GM12865 (cell line): ENCODE measurements at places on chromosomes 7 and 10.

- DNase-seq = no peak
Measured at GRCh38 chr7:158543840-158544239, 43.8 kb downstream of the PTPRN2 start.

DNA sequence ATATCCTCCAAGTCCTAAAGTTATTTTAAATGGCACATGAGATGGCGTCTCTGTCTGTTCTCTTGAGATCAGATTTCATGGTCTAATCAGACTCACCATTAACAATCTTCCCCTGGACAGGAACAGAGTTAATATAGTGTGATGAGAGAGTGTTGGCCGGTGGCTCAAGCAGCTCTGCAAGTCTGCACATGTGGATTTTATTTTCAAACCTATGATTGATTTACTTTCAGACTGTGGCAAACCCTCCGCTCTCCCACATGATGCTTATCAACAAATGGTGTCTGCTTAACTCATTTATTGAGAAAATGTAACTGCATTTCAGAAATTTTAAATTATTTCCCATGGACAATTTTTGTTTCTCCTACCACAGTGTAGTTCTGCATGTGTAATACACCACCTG lies 46.5 kb upstream of the HGF start:
- DNase-seq = no peak

DNA sequence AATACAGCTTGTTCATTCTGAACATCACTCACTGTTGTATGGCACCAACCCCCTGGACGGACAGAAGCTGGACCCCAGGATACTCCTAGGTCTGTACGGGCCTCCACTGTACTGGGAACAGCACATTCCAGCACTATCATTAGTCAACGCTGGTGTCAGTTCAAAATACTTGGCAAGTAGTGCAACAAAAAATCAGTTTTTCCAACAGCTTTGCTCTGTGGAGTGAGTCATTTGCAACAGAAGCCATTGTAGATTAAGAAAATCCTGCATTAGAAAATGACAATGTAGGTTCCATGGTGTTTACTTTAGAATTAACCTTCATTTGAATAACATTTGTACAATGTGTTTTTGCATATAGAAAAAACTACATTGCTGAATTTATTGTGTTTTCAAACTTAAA lies 266.6 kb downstream of the HDAC9 start:
- DNase-seq = no peak

GRCh38 chr7:12370249-12370648 lies 33.4 kb downstream of the VWDE start:
- no peak for DNase-seq

DNA sequence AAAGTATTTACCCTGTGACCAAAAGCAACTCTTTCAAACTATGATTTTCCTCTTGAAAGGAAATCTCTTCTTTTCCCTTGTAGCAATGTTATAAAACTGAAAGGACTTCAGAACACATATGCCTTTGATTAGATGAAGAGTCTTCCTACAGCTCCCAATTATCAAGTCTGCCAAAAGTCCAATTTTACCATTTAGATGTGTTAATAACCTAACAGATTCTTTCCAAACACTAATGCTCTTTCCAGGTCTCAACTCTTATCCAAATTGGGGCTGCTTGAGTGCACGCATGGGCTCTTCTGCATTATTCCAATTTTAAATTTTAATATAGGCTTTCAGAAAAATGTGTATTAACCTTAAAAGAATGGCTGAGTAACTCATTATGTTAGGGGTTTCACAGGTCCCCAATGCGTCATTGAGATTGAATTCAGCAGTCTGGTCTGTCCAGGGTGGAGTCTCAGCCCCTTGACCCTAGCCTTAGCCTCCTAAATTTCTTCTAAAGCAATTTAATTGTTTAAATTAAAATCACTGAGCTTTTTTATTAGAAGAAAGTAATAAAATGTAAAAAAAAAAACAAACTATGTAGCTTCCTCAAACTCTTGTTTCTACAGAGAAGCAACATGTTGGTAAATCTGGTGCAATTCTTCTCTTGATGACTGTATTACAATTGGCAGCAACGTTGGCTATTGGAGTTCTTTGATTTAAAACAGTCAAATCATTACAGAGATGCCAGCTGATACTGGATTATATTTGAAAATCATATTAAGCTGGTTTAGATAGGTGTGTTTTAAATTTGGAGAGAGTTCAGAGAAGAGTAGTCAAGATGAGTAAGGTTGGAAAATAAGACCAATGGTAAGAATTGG lies 170.4 kb downstream of the DKK1 start:
- DNase-seq = no peak

GRCh38 chr7:134060874-134061273 lies 66.3 kb upstream of the LRGUK start:
- DNase-seq = no peak

DNA sequence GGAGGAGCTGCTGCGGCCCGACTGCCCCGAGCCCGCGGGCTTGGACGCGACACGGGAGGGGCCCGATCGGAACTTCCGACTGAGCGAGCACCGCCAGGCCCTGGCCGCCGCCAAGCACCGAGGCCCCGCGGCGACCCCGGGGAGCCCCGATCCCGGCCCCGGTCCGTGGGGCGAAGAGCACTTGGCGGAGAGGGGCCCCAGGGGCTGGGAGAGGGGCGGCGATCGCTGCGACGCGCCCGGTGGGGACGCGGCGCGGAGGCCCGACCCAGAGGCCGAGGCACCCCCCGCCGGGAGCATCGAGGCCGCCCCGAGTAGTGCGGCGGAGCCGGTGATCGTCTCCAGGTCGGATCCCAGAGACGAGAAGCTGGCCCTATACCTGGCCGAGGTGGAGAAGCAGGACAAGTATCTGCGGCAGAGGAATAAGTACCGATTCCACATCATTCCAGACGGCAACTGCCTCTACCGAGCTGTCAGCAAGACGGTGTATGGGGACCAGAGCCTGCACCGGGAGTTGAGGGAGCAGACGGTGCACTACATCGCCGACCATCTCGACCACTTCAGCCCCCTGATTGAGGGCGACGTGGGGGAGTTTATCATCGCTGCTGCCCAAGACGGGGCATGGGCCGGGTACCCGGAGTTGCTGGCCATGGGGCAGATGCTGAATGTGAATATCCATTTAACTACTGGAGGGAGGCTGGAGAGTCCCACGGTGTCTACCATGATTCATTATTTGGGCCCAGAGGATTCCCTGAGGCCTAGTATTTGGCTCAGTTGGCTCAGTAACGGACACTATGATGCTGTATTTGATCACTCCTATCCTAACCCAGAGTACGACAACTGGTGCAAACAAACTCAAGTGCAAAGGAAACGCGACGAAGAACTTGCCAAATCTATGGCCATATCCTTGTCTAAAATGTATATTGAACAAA lies 1.4 kb downstream of the OTUD1 start:
- DNase-seq = peak; percentile 23

GRCh38 chr10:17023386-17024298 lies 106.0 kb downstream of the CUBN start:
- peak; percentile 92 for DNase-seq

- no peak for DNase-seq
Measured at GRCh38 chr7:32879460-32879859, 12.1 kb downstream of the KBTBD2 start.

GRCh38 chr7:106620034-106620433 lies 40.9 kb downstream of the CCDC71L start:
- no peak for DNase-seq

DNA sequence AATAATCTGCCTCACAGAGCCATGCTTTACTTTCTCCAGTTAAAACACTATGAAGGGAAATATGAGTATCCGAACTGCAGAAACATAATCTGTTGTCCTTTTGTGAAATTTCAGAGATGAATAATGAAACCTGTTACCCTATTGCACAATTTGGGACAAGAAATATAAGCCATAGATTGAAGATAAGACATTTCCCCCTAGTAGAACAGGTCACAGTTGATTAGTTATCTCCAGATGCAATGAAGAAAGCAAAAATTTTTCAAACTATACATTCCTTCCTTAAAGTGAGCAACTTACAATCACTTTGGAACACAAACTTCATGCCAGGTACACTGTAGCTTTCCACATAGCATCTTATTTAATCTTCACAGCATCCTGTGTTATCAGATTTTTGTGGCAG lies 2.3 kb upstream of the CHN2 start:
- no peak for DNase-seq

DNA sequence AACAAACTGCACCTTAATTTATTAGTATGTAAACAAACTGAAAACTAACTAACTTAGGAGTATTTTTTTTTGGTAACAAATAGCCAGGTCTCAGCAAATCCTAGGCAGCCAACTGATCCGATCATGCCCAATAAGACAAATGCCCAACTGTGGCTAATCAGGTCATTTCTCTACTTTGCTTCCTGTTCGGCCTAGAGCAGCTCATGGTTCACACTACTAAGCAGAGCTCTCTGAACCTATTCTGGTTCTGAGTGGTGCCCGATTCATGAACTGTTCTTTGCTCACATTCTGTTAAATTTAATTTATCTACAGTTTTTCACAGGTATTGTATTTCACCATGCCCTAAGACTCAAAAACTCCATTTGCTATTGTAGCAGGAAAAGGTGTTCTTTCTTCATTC lies 55.1 kb downstream of the CCDC3 start:
- DNase-seq = peak; percentile 2

DNA sequence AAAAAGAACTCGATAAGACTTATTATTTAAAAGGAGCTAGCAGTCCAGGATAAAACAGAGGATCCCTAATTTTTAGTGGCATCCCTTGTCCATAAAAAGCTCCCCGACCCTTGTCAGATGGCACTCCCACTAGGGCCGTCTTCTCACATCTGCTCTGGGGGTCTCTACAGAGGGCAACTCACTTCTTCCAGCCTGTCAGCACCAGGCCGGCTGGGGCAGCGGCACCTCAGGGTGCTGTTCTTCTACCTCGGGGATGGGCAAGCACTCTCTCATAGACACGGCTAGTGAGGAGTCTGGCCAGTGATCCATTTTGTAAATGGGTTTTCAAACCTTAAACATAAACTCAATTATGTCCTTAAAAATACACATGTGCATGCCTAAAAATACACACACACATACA lies 134.7 kb downstream of the PRPF18 start:
- DNase-seq = no peak

DNA sequence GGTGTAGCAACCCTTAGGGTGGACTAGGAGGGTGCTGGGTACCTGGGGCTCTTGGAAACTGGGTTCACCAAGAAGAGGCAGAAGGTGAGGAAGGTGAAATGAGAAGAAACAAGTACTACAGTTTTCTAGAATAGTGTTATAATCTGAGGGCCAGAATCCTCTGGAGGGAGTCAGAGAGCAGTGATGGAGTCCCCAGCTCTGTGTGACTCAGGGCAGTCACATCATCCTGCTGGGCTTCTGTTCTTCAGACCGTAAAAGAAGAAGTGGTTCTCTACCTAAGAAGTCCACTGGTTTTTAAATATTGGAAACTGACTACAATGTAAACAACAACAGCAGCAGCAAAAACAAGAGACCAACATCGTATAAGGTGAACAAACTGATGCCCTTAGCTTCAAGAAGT lies 197.3 kb downstream of the PRPF18 start:
- DNase-seq = peak; percentile 64

DNA sequence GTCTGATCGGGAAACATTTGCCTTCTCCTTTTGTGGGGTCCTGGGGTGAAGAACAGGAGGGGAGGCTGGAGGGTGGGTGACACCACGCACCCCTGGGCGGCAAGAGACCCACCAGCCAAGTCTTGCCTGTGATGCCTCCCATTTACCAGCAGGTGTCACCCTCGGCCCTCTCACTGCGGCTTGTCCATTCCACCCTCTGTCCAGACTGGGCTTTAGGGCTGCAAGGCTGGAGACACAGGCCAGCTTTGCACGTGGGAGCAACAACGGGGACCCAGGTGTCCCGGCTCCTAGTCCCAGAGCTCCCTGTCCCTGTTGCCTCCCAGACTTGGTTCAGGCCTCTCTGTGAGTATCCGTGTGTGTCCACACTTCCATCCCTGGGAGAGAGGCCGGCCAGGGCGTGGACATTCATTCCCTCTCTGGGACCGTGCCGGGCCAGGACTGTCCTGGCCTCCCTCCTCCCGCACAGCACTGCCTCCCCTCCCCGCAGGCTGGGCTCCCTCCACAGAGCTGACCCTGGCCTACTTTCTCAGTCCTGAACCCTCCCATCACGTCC lies 36.2 kb upstream of the GTF2IRD1 start:
- DNase-seq = peak; percentile 70

- no peak for DNase-seq
Measured at GRCh38 chr7:30066687-30067086, 38.5 kb downstream of the PLEKHA8 start.

- DNase-seq = no peak
Measured at GRCh38 chr7:12229046-12229445, 18.0 kb downstream of the TMEM106B start.

GRCh38 chr10:34015700-34016099 lies 681.2 kb upstream of the NRP1 start:
- no peak for DNase-seq

DNA sequence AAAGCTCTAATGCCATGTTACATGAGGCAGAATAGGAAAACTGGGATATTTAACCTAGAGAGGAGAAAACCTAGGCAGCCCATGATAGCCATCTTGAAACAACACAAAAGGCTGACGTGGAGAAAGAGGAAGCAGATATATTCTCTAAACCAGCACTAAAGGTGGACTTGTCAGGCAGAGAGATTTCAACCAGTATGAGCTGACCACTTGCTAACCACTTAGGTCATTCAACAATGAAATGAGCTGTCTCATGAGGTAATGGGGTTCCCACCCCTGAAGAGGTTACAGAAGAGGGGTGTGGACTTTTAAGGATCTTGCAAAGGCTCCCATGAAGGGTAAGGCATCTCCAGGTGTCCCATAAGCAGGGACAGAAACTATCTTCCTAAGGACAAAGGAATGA lies 26.8 kb upstream of the EGR2 start:
- peak; percentile 33 for DNase-seq

GRCh38 chr10:97066877-97067555 lies 118.7 kb downstream of the SLIT1 start:
- no peak for DNase-seq

DNA sequence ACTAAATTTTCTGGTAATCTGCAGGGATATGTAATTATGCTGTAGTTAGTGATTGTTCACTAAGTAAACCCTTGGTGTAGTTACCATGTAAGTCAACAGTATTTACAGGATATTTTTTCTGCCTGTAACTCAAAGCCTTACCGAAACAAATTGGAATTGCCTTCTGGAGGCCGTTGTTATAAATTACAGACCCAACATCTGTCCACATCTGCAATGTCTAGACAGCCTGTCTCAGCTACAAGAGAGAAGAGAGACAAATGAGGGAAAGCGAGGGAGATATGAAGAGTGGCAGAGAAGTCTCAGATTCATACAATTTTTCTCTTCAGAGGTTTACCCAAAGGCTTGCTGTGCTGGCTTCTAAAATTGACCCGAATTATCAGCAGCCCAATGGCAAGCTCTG lies 23.7 kb upstream of the BTRC start:
- DNase-seq = no peak

GRCh38 chr10:28587970-28588290 lies 55.0 kb downstream of the WAC start:
- DNase-seq = no peak

- peak; percentile 76 for DNase-seq
Measured at GRCh38 chr7:28389504-28390395, 22.6 kb upstream of the CREB5 start.

- peak; percentile 41 for DNase-seq
Measured at GRCh38 chr10:11113156-11113555, 95.5 kb downstream of the CELF2 start.

DNA sequence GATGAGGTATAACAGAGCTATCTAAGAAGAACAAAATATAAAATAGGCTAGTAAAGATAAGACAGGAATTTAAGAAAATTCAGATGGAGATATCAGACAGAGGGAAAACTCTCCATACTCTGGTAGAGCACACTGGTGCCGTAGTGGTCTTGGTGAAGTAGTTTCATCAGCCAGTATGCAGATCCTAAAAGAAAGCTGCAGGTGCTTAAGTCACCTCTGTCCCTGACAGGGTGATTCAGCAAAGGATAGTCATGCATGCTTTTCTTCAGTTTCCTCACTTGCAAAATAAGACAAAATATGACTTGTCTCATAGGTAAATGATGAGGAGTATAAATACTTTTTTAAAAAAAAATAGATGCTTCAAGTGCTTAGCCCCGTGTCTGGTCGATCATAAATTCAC lies 794.9 kb downstream of the TNS3 start:
- no peak for DNase-seq
